PC-3 (cell line): ENCODE measurements at places on chromosomes 4 and X. TPM values are rescaled to one million over a fixed set of nuclear protein-coding genes. Genes with fewer than 3 reads are reported as not detected.

DNA sequence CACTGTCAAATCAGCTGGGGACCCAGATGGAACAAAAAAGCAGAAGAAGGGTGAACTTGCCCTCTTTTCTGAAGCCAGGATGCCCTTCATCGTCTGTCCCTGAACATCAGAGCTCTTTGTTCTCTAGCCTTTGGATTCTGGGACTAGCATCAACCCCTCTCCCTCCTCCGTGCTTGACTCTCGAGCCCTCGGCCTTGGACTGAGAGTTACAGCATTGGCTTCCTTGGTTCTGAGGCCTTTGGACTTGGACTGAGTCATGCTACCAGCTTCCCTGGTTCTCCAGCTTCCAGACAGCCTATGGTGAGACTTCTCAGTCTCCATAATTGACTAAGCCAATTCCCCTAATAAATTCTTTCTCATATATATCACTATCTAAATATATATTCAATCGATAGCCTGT is 38.4 kb downstream of the WDFY3 start:
- no peak for DNase-seq

GRCh38 chr4:38334791-38335190 is 329.2 kb upstream of the KLF3 start:
- peak; percentile 71 for DNase-seq

GRCh38 chr4:58368221-58368620 is 1258.0 kb upstream of the IGFBP7 start:
- no peak for DNase-seq

- DNase-seq, result peak; percentile 50
Observed at GRCh38 chr4:7736436-7737267, 203.0 kb downstream of the AFAP1 start.

DNA sequence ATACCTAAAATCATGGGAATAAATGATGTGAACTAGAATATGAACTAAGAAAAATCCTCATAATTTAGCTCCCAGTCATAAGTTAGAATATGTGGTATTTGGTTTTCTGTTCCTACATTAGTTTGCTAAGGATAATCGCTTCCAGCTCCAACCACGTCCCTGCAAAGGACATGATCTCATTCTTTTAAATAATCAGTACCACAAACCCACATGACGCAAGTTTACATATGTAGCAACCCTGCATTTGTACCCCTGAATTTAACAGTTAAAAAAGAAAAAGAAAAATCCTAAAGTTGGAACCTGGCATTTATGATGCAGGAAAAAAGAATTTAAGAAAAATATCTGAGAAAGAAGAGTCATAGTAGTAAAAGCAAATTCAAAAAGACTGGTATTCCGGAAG is 13.3 kb downstream of the UBA6 start:
- DNase-seq, result no peak

GRCh38 chr4:130812117-130812765 is 1716.3 kb downstream of the C4orf33 start:
- DNase-seq, result no peak

GRCh38 chr4:151968643-151969042 is 207.8 kb upstream of the GATB start:
- DNase-seq, result no peak

GRCh38 chr4:89446193-89446592 is 138.6 kb upstream of the GPRIN3 start:
- no peak for DNase-seq

- peak; percentile 97 for DNase-seq
Observed at GRCh38 chrX:13397878-13398818, 78.3 kb upstream of the ATXN3L start.

- DNase-seq, result no peak
Observed at GRCh38 chr4:25284466-25284865, 28.1 kb upstream of the ZCCHC4 start.

GRCh38 chrX:95764972-95765451 is 919.6 kb upstream of the DIAPH2 start:
- peak; percentile 67 for DNase-seq

GRCh38 chr4:7266525-7267292 is 74.4 kb downstream of the SORCS2 start:
- peak; percentile 90 for DNase-seq

DNA sequence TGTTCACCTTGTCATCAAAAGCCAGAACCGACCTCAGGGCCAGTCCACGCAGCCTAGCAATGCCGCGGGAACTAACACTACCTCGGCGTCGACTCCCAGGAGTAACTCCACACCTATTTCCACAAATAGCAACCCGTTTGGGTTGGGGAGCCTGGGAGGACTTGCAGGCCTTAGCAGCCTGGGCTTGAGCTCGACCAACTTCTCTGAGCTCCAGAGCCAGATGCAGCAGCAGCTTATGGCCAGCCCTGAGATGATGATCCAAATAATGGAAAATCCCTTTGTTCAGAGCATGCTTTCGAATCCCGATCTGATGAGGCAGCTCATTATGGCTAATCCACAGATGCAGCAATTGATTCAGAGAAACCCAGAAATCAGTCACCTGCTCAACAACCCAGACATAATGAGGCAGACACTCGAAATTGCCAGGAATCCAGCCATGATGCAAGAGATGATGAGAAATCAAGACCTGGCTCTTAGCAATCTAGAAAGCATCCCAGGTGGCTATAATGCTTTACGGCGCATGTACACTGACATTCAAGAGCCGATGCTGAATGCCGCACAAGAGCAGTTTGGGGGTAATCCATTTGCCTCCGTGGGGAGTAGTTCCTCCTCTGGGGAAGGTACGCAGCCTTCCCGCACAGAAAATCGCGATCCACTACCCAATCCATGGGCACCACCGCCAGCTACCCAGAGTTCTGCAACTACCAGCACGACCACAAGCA is 898 bp downstream of the UBQLN2 start:
- peak; percentile 44 for DNase-seq

DNA sequence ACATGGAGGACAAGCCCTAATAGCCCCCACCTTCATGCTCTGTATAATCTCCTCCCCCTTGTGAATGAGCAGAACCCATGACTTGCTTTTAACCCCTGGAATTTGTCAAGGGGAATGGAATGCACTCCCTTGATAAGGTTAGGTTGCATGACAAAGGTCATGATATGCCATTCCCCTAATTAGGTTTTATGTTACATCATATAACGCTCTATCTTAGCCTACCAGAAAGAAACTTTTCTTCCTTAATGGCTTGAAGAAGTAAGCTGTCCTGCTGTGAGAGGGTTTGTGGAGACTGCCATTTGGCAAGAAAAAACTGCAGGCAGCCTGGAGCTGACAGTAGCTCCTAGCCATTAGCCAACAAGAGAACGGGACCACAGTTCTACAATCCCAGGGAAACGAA is 399.8 kb upstream of the MAD2L1 start:
- DNase-seq, result no peak

DNA sequence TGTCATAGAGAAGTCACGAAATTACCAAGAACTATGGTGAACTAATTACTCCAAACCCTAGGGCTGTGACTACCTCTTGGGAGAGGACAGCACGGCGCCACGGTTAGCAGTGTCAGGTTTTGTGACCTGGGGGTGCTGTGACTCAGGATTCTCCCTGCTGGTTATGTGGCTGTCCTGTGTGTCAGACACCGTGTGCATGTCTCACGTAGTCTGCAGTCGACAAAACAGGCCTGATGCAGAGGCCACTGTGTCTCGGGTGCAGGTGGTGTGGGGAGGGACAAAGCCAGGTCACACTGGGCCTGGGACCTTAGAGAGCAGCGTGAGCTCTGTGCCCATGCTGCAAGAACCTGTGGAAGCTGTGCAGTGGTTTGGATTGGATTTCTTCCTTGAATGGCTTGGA is 34.1 kb downstream of the TNIP2 start:
- no peak for DNase-seq

DNA sequence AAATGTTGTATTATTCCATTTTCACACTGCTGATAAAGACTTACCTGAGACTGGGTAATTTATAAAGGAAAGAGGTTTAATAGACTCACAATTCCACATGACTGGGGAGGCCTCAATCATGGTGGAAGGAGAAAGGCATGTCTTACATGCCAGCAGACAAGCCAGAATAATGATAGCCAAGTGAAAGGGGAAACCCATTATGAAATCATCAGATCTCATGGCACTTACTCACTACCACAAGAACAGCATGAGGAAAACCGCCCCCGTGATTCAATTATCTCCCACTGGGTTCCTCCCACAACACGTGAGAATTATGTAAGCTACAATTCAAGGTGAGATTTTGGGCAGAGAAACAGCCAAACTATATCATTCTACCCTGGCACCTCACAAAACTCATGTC is 2535.1 kb downstream of the ARAP2 start:
- DNase-seq, result no peak

DNA sequence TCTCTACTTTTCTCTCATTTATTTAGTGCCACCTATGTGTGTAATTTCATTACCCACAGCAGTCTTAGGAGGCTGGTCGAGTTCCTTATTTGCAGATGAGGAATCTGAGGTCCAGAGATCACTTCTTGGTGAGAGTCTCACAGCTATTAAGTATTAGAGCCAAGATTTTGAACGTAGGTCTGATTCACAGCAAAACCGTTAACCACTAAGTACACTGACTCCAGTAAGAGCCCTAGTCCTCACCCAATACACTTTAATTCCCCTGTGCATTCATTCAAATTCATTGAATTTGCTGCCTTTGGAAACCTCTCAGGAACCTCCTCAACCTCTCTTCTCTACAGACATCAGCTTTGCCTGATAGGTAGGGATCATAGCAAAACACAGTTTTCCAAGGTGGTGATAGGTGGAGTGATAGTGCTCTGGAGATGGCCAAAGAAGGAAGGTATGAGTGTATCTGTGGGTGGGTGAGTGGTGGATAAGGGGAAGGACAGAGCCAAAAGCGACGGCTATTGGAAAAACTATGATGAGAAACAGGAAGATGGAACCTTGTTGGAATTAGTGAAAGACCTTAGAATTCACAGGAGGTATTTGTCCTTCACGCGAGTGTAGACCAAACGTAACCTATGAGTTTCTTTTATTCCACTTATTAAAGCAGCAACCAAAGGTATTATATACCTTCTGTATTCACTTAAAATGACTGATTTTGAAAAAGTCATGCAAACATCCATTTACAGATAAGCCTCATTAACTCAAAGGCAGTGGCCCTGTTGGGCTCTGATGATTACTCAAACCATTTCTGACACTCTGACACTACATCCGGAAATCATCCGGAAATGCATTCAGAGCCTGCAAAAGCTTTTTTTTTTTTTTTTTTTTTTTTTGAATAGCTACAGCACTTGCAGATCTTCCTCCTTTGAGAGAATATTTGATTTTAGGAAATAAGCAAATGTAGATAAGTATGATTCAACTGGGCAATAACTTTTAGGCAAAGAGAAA is 6.3 kb downstream of the FMR1 start:
- DNase-seq, result no peak

DNA sequence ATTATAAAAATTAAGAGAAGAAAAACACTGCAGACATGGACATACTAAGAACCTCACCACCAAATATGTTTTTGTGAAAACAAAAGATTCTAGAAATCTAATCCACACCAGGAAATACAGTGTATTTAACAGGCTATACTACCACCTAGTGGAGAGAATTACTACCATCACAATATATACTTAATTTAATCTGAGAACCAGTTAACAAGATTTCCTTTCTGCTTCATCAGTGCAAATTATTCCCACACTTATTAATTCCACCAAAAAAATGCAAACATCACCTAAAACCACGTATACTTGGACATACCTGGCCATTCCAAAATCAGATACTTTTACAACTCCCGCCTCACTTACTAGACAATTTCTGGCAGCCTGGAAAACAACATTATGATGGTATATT is 7.0 kb upstream of the TXK start:
- DNase-seq, result peak; percentile 66

DNA sequence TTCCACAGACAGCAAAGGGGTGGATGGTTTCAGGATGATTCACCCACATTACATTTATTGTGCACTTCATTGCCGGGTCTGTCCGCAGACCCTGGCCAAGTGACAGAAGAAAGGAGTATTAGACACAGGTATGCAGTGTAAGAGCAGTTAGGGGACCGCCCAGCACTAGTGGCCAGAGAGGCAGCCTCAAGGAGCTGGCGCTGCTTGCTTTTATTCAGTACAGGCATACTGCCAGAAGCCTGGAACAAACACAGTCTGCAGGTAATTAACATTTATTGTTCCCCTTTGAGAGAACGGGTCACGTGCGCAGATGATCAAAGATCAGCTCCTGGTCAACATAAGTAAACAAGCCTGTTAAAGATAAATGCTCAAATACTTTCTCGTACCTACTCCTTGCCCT is 1639.0 kb upstream of the IGFBP7 start:
- DNase-seq, result peak; percentile 78

GRCh38 chr4:47642191-47642830 is 157.2 kb downstream of the ATP10D start:
- no peak for DNase-seq

GRCh38 chrX:41142130-41142910 is 57.1 kb downstream of the USP9X start:
- no peak for DNase-seq

- DNase-seq, result no peak
Observed at GRCh38 chr4:46387956-46388355, 2.0 kb downstream of the GABRA2 start.

DNA sequence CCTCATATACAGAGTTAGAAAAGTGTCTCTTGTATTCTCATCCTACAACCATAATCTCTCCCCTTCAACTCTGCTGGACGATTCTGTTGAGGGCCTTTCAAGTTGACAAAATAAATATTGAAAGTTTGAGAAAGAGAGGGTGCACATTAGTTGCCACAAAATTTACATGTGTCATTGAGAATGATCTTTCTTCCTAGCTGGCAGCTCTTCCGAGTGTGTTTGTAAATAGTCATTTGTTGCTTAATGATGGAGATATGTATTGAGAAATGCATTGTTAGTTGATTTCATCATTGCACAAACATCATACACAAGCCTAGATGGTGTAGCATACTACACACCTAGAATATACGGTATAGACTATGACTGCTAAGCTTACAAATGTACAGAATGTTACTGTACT is 632.8 kb upstream of the AMOT start:
- no peak for DNase-seq

GRCh38 chrX:4547213-4547836 is 833.9 kb upstream of the PRKX start:
- DNase-seq, result peak; percentile 77

DNA sequence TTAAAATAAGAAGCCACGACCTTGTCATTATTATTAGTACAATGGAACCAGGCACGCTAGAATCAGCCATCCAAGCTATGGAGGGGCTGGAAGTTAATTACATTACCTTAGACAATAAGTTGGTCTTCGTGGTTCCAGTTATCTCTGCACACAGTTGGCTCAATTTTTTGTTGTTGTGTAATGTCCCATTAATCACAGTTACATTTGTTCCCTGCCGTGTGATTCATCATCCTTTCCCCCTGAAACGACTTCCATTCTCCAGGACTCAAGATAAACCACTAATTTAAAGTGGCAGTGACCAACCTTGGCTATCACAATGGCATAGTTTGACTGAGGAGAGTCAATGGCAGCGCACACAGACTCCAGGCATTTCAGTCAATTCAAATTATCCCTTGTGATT is 905.0 kb downstream of the RAB28 start:
- DNase-seq, result peak; percentile 18

Gene VCX3B
- total RNA-seq, result 0.26 TPM in 1 of 2 replicates, not detected in the other

Gene GRPR
- 22.5 and 26.5 TPM in 2 replicates for total RNA-seq

Gene UGT2B10
- not detected in 2 replicates for total RNA-seq

Gene LIMCH1
- 19.7 and 27.1 TPM in 2 replicates for total RNA-seq

Gene COL4A5
- 30.0 and 63.8 TPM in 2 replicates for total RNA-seq

Gene CT83
- not detected in 2 replicates for total RNA-seq

Gene GAGE13
- total RNA-seq, result not detected in 2 replicates

Gene JADE3
- 7.1 and 7.3 TPM in 2 replicates for total RNA-seq

Gene CSAG3
- not detected in 2 replicates for total RNA-seq

Gene MTNR1A
- not detected in 2 replicates for total RNA-seq

Gene ZNF81
- total RNA-seq, result 4.4 and 9.5 TPM in 2 replicates
